ENCODE measurements at places on chromosomes 13 and 19. TPM values are rescaled to one million over a fixed set of nuclear protein-coding genes. Genes with fewer than 3 reads are reported as not detected.
A peak's percentile ranks its signal among the peaks of the same experiment; 100 is the strongest.

DNA sequence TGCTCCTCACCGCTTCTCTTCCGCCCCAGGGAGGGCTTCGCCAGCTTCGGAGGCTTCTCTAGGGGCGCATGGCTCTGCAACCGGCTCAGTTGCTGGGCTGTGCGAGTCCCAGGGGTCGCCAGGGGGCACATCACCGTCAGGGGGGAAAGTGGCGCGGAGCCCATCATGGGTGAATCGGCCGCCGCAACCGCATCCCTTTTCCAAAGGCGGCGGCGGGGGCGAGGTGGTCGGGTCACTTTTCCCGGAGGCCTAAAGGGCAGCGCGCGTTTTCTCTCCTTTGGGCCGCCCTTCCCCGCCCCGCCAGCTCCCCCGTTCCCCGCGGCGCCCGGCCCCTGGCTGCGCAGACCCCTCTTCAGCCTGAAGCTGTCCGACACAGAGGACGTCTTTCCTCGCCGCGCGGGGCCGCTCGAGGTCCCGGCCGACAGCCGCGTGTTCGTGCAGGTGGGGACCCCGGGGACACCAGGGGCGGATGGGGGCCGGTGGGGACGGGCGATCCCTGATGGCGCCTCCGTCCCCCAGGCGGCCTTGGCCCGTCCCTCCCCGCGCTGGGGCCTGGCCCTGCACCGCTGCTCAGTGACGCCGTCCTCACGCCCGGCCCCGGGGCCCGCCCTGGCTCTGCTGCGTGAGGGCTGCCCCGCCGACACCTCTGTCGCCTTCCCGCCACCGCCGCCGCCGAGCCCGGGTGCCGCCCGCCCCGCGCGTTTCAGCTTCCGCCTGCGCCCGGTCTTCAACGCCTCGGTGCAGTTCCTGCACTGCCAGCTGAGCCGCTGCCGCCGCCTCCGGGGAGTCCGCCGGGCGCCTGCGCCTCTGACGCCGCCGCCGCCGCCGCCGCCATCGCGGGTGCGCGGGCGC is 1.7 kb downstream of the TGFBR3L start:
- peaks cover 15% of the 10 kb centered on the region for H3K27me3 ChIP-seq
- DNase-seq = no peak
- no peaks in the 10 kb centered on the region for H3K36me3 ChIP-seq
- H3K27ac ChIP-seq = no peak overlapping the region
- no peak overlapping the region for H3K4me3 ChIP-seq
- H3K4me1 ChIP-seq = peaks cover 4% of the 10 kb centered on the region

- H3K27me3 ChIP-seq = no peaks in the 10 kb centered on the region
- no peak for DNase-seq
- H3K36me3 ChIP-seq = no peaks in the 10 kb centered on the region
- no peak overlapping the region for H3K4me3 ChIP-seq
Observed at GRCh38 chr13:42369071-42369797, 97.3 kb downstream of the AKAP11 start.

GRCh38 chr13:107242138-107242537 is 674.2 kb upstream of the ARGLU1 start:
- DNase-seq = no peak
- H3K4me3 ChIP-seq = no peak overlapping the region
- H3K36me3 ChIP-seq = no peaks in the 10 kb centered on the region
- H3K27ac ChIP-seq = no peak overlapping the region
- H3K4me1 ChIP-seq = no peaks in the 10 kb centered on the region

DNA sequence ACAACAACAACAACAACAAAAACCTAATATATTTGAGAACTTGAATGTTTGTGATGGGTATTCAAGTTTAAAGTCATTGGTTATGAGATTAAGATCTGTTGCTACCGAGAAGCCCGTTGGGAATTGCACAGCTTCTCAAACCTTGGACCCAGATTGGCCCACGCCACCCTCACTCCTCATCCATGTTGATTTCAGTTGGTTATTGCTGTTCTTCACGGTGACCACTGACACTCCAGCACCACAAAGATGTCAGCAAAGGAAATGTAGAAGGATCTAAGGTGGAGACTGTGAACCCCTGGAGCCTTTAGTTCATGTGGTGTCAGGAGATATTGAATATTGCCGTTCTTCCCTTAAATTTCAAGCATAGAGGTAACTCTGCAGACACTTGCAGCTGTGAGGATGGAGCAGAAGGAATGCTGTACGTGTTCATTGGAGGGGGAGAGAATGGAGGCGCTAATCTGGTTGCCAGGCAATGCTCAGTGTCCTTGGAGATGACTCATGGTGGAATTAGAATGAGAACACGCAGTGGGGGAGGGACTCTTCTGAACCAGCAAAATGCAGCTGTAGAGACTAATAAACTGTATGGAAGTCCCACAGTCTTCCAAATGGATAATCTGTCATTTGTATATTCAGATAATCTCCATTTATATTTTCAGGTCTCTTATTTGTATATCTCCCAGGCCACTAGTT is 20.8 kb upstream of the ZNF835 start:
- no peak for DNase-seq
- H3K27ac ChIP-seq = no peak overlapping the region
- H3K4me3 ChIP-seq = no peak overlapping the region
- no peaks in the 10 kb centered on the region for H3K36me3 ChIP-seq
- no peaks in the 10 kb centered on the region for H3K4me1 ChIP-seq

GRCh38 chr13:49330546-49330864 is 82.8 kb downstream of the CDADC1 start:
- DNase-seq = no peak
- H3K27ac ChIP-seq = no peak overlapping the region
- no peaks in the 10 kb centered on the region for H3K36me3 ChIP-seq
- no peaks in the 10 kb centered on the region for H3K4me1 ChIP-seq
- no peaks in the 10 kb centered on the region for H3K27me3 ChIP-seq

DNA sequence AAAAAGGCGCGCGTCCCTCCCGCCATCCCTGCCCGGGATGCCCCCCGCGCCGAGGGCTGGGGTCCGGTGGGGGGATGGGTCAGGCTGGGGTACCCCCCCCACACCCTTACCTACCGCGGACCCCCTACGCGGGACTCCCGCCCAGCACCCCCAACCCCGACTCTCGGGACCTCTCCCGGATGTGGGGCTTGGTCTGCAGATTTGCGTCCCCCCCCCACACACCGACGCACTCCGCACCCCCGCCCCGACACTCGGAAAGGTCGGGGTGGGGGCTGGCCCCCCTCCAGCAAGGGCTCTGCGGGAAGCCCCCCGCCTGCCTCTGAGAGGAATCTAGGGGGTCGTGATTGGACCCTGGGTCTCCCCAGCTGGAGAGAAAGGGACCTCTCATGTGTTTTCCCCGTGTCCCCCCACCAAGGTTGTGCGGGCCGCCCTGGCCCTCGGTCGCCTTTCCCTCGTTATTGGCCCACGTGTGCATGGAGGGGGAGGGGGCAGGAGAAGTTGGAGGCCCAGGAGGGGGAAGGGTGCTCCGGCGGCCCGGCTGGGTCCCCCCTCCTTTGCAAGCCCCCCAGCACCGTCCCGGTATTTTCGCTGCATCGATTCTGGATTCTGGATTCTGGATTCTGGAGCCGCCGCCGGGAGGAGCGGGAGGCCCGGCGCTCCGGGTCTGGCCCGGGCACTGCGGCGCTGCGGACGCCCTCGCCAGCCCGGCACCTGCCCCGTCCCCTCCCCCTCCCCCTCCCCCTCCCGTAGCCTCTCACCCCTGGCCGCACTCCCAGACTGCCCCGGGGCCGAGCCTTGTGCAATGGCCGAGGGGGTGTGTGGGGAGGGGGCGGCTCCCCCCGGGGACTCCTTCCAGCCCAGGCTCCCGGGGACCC is 607 bp downstream of the NFIC start:
- no peaks in the 10 kb centered on the region for H3K36me3 ChIP-seq
- H3K27ac ChIP-seq = peak overlapping the region; percentile 94
- peak; percentile 79 for DNase-seq
- H3K27me3 ChIP-seq = peaks cover 3% of the 10 kb centered on the region
- H3K4me3 ChIP-seq = peak overlapping the region; percentile 7

DNA sequence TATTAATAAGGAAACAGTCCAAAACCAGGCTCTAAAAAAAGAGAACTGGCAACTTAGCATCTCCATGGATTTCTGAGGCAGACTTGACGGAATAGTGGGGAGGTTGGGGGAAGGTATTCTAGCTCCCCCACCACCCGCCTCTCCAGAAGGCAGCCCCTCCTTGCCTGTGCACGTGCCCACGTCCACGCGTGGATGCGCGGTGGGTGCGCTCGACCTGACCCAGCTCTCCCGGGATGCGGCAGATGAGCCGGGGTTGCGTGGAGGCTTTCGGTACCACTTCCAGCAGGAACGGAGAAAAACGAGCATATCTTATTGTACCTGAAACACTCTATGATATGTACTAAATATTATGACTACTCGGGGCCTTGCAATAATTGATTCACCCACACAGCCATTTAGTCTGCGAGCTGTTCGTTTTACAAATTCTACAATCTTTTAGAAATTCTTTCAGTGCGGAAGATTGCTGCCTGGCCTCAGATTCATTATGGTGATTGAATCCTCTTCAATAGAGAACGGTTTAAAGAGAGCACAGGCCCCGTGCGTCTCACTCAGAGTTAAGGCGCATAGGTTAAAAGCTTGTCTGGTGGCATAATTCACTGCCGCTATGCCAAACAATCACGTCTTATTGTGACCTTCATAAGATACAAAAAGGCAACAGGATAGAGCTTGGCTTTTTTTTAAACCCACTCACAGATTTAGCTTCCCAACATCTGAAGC is 117.9 kb downstream of the URI1 start:
- no peaks in the 10 kb centered on the region for H3K27me3 ChIP-seq
- H3K4me3 ChIP-seq = no peak overlapping the region
- H3K27ac ChIP-seq = no peak overlapping the region

DNA sequence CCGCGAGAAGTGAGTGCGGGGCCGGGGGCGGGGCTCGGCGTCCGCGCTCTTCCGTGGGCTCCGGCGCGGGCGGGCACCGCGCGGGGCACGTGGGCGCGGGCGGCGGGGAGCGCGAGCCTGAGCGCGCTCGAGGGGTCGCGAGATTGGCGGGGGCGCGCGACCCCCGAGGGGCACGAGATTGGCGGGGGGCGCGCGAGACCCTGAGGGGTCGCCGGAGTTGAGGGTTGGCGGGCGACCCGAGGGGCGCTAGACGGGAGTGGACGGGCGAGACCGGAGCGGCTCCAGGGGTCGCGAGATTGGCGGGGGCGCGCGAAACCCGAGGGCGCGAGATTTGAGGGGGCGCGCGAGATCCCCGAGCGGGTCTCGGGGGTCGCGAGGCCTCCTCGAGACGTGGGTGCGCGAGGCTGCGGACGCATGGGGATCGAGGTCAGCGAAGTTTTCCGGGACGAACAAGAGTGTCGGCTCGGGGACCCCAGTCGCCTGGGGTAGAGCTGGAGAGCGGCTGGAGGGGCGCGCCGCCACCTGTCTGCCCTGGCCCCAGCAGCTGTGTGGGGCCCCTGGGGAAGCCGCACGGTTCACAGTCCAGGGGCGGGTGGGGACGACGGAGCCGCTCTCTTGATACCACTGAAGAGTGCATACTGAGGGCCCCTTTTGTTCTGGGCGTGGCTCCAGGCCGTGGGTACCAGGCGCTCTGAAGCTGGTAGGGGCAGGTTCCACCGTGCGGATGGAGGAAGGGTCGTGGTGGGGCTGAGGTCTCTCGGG is 682 bp downstream of the SSBP4 start:
- peak overlapping the region; percentile 67 for H3K27ac ChIP-seq
- H3K36me3 ChIP-seq = no peaks in the 10 kb centered on the region
- peaks cover 38% of the 10 kb centered on the region for H3K4me1 ChIP-seq
- peak; percentile 53 for DNase-seq

- no peak overlapping the region for H3K4me3 ChIP-seq
- no peaks in the 10 kb centered on the region for H3K36me3 ChIP-seq
- DNase-seq = peak; percentile 84
- no peaks in the 10 kb centered on the region for H3K27me3 ChIP-seq
Observed at GRCh38 chr19:53511933-53512374, 26.0 kb upstream of the ZNF331 start.

- peaks cover 63% of the 10 kb centered on the region for H3K36me3 ChIP-seq
- no peaks in the 10 kb centered on the region for H3K27me3 ChIP-seq
- no peak for DNase-seq
- H3K4me3 ChIP-seq = no peak overlapping the region
Observed at GRCh38 chr19:15265850-15266248, 33.6 kb upstream of the EPHX3 start.

DNA sequence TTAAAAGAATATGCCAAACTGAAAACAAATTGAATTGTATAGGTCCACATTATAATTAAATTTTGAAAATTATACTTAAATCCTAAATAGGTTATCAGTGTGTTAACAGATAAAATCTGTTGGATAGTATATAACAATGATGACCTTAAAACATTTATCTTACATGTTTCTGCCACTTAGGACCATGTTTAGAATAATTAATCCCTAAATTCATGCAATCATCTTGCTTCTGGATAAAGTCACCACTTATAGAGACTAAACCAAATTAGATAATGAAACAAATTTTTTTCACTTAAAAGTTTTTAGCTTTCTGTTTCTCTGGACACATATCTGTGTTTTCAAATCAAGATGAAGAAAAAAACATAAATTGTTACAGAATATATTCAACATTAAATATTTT is 511.7 kb upstream of the MIR17HG start:
- H3K27me3 ChIP-seq = no peaks in the 10 kb centered on the region
- H3K36me3 ChIP-seq = no peaks in the 10 kb centered on the region
- H3K4me3 ChIP-seq = no peak overlapping the region
- H3K4me1 ChIP-seq = no peaks in the 10 kb centered on the region
- no peak for DNase-seq

DNA sequence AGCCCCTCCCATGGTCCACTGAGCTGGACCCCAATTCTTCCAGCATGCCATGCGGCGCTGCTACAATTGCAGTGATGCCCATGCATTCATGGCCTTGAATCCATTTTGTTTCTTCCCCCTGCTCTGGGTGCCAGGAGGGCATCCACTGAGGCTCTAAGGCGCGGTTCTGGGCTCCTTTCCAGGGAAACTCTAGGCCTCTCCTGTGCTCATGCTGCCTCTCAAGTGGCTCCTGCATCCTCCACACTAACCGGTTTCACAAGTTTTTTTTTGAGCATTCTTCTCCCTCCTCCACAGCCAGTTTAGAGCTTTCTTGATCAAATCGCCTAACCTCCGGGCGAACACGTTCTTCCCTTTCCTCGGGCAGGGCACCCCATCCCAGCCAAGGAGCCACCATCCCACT is 69.1 kb upstream of the FLT1 start:
- no peak overlapping the region for H3K27ac ChIP-seq
- DNase-seq = peak; percentile 69
- no peak overlapping the region for H3K4me3 ChIP-seq

Gene HS6ST3
- total RNA-seq = 1.2 TPM

Gene ZNF45
- 16.1 TPM for total RNA-seq

Gene TPTE2
- total RNA-seq = 0.16 TPM

Gene SMAD9
- total RNA-seq = 13.1 TPM

Gene RFXAP
- total RNA-seq = 6.3 TPM

Gene DPF1
- total RNA-seq = not detected

Measured in kidney (tissue), 22 donors.